ENCODE measurements at places on chromosomes 4 and X.

- DNase-seq: no peak
Observed at GRCh38 chr4:144582975-144583374, 63.0 kb upstream of the HHIP start.

- DNase-seq: no peak
Observed at GRCh38 chrX:53883196-53883595, 161.1 kb downstream of the PHF8 start.

- DNase-seq: no peak
Observed at GRCh38 chr4:30839583-30840520, 119.7 kb downstream of the PCDH7 start.

GRCh38 chr4:23875317-23875716 is 14.5 kb downstream of the PPARGC1A start:
- DNase-seq: no peak

- DNase-seq: no peak
Observed at GRCh38 chrX:74389016-74389722, 32.1 kb upstream of the SLC16A2 start.

DNA sequence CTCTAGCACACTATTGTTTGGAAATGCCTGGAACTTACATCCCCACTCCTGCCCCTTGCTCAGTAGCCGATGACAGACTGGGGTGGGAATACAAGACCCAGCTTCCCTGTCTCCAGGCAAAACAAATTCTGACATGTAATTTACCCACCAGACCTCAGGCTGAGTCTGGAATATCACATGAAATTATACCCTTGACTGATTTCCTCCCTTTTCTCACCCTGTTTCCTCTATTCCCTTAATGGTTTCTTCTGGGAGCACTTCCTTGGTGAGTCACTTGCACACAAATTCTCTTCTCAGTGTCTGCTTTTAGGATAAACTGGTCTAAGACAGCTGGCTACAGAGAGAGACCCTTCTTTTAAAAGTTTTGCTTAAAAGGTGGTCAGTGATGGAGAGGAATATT is 65.8 kb upstream of the DIPK2B start:
- DNase-seq: no peak

DNA sequence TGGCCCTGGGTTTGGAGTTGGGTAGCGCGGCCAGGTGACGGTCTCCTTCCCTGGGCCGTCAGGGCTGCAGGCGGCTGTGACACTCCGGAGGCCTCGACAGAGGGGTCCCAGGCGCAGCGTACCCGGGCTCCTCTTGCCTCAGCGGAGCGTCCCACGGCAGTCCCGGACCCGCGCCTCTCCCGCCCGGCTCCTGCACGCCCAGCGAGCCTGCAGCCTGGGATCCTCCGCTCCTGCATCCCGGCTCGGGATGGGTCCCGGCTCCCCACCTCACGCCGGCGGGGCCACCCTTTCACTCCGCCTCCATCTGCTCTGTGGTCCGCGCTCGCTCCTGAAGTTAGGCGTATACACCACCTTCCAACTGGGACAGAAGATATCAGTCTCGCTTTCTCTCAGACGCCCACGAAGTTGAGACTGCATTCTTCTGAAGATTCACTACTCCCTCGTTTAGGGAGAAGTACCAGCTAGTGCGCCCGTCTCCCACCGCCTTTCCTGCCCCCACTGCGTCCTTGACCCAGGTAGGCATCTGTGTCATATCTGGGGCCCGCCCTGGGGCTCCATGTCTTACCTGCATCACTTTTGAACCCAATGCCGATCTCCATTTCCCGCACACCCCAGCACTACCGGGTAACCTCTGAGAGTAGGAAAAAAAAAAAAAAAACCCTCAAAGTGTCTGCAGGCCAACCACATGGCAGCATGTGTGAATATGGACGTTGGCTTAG is 32.3 kb upstream of the KDR start:
- no peak for DNase-seq

DNA sequence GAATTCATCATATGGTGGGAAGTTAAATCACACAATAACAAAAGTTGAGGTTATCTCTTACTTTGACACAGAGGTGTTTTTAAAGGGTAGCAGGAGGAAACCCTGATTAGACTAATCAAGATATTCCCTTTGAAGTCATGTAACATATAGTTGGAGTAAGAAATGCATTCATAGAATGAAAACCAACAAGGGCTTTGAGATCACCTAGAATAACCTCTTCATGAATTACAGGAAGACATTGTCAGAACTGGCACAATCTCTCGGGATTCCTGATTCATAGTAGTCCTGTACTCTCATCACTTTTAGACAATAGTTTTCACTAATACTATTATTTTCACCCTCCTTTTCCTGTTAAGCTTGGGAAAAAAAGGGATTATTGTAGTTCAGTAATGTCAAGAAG is 170.2 kb downstream of the PPP3CA start:
- DNase-seq: no peak

DNA sequence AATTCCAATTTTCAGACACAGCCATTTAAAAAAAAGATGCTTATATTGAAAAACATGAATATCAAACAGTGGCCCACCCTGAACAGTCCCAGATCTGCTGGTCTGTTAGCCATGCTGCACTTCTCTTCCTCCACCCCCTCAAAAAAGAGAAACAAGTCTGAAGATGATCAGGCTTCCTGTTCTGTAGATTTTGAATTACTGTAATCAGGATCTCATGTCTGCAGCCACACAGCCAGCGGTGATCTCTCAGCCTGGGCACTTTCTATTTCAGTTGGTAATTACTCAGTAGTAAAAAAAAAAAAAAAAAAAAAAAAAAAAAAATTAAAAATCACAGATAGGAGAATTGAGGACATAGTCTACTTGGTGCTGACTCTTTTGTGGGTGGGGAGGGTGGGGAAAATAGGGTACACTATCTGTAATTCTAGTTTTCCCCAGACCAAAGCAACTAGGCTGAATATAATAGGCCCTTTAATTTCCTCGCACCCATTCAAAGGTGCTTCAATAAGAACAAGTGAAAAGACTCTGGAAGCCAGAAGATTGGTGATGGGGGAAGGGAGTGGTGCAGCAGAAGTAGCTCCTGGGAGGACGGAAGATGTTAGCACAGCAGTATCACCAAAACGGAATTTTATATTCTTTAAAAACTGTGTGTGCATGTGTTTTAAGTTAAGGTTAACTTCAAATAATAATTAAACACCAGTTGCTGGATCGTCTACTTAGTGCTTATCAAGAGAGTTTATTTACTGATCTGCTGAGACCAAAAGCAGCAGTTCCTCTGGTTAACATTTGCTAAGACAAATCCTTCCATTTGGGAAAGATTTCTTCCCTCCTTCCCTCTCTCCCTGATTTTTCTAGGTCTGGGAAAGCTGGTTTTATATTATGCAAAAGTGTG is 47.0 kb downstream of the SPRY1 start:
- no peak for DNase-seq

DNA sequence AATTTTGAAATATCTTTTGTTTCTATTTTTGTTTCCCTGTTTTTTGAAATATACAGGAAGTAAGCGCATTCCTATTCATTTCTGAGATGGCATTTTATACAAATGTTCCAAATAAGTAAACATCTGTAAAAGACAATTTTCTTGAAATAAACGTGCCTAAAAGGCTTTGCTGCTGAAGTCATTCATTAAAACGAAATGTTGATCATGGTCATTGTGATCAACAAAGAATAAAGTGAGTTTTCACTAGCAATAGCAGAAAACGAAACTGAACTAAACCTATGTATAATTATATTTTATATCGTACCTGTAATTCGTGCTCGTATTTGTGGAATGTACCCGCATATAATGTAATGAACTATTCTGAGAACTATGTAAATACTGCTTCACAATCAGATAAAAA is 221.2 kb downstream of the MGST2 start:
- DNase-seq: no peak

DNA sequence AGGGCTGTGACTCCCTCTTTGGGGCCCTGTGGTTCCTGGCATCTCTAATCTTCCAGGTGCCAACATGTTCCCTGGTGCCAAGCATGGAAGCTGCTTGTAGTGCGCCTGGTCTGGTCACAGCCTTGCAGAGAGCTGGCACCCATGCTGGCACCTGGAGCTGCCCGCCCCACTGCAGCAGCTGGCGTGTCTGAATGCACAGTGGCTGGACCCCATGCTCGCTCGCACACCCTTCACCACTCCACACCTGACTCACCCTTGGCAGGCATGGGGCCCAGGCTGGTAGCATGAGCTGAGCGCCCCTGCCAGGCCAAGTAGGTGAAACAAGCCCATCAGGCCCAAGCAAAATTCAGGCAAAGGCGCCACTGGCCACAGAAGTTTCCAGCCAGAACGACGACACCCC is 119.1 kb downstream of the DNAAF6 start:
- no peak for DNase-seq
